ENCODE measurements at places on chromosomes 11 and 22.
A peak's percentile ranks its signal among the peaks of the same experiment; 100 is the strongest.

GRCh38 chr22:47034076-47034808 lies 271.8 kb downstream of the TBC1D22A start:
- DNase-seq: no peak

DNA sequence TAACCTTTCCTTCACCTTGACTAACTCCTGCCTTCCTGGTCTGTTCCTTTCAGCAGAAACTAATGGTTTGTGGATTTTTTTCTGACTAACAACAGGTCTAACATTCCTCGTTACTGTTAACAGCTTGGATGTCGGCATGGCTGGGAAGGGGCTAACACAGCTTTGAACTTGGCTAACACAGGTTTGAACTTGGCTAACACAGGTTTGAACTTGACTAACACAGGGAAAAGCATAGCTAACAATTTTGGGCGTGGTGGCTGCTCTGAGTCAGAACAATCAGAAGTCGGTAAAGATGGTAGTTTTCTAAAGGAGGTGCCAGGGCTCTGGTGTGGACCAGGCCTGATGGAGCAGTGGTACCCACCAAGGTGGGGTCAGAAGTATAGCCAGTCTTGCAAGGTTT lies 16.1 kb downstream of the MIAT start:
- no peak for DNase-seq

DNA sequence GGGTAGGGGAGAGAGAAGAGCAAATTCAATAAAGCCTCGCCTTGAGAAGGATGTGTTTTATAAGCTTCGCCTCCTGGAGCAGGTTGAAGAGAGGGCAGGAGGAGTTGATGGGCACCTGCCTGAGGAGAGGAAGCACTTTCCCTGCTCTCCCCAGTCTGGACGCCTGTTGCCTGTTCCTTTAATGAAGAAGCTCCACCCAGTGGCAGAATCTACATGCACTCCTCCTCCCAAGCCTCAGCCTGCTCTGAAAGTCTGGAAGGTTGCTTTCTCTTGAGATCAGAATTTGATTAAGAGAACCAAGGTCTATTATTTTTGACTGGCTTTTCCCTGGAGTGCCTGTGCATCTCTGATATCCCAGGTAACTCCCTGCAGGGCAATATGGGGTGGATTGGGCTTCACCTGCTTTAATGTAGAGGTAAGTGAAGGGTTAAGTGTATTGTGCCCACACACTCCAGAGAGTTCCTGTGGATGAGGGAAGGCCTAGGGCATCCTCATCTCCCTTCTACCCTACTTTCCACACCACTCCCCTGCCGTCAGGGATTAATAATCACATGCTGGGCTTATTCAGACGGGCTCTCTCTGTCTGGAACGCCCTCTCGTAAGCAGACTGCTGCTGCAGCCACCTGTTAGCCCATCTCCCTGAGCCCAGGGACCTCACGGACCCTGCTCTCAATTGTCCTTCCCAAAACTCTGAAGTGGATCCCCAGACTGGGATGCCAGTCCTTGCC lies 22.3 kb downstream of the NTM start:
- DNase-seq: peak; percentile 77

GRCh38 chr11:104175769-104176168 lies 11.8 kb upstream of the PDGFD start:
- no peak for DNase-seq

DNA sequence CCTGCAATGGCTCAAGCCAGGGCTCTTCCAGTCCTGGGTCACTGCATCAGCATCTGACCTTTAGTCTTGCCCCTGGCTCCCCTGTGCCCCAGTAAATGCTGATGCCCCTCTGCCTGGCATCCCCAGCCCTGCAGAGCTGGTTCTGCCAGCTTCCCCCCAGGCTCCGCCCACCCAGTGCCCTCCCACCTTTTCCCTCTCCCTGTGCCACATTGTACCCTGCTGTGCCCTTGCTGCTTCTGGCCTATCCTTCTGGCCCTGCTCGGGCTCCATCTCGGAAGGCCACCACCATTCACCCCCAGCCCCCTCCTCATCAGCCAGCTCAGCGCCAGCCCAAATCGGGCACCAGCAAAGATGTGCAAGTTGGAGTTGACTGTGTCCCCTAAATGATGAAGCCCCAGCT lies 7.4 kb downstream of the CAPN5 start:
- DNase-seq: no peak

DNA sequence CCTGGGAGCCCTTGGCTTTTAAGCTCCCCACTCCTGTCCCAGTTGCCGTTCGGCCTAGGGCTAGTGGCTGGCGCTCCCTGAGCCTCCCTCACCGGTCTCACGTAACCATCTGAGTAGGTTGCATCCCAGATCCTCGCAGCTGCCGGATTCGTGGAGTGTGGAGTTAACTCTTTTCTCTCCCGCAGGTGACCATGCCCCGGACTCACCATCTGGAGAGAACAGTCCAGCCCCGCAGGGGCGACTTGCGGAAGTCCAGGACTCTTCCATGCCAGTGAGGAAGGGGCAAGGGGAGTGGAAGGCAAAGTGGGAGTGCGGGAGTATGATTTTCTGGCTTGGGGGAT lies 902 bp downstream of the MUS81 start:
- no peak for DNase-seq

DNA sequence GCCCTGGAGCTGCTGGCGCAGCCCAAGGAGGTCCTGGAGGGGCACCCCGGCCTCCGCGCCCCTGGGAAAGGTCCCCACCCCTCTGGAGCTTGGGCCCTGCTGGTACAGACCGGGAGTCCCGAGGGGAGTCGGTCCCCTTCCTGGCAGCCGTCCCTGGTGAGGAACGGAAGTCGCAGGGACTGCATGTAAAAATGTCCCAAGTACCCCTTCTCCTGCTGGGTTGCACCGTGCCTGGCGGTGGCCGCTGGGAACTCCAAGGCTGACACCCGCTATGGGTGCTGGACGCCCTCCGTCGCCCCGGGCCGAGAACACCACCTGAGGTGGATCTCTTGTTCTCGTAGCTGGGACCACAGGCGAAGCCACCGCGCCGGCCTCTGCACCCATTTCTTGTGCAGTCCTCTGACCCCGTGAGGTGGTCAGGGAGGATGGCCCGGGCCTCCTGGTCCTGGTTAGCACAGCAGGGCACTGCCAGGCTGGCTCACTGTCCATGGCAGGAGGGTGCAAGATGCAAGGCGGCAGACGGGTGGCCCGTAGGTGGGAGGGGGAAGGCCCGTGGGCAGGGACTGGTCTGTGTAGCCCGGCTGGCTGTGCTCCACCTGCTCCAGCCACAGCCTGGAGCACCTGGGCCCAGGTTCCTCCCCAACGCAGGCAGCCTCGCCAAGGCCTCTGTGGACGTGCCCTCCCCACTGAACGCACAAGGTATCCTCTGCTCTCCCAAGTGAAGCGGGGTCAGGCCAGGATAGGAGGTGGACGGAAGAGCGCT lies 165.2 kb downstream of the IGLL1 start:
- no peak for DNase-seq

DNA sequence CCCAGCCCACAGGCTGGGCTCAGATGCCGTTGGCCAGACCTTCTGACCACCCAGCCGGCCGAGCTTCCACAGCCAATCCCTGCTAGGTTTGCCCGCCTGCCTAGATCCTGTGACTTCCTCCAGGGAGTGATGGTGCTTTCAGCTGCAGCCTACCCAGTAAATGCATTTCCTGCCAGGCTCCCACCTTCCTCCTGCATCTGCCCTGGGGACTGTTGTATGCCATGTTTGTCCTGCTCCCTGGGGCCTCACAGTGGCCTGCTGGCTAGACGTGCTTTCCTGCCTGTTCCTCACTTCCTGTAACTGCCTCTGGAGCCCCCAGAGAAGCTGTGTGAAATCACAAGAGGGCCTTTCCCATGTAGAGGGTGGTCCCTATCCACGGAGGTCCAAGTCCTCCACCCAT lies 86.2 kb downstream of the GALNT18 start:
- DNase-seq: no peak

DNA sequence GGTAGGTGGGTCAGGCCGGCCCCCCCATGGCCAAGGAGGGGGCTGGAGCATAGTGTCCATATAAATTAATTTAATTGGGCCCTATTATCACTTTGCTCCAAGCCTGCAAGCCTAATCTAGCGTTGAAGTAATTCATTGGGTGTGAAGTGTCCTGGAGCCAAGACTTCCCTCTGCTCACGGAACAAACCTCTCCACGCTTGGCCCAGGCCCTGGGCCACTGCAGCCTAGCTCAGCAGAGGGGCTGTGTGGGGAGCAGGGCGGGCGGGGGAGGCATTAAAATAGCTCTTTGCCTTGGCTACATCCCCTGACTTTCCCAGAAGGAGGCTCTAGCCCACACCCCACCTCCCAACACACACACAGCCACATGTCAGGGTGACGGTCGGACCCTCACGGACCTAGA lies 73.5 kb downstream of the THAP12 start:
- no peak for DNase-seq

- no peak for DNase-seq
Observed at GRCh38 chr22:46119729-46120419, 30.5 kb upstream of the PPARA start.

- no peak for DNase-seq
Observed at GRCh38 chr11:92775003-92775676, 194.3 kb upstream of the MTNR1B start.

DNA sequence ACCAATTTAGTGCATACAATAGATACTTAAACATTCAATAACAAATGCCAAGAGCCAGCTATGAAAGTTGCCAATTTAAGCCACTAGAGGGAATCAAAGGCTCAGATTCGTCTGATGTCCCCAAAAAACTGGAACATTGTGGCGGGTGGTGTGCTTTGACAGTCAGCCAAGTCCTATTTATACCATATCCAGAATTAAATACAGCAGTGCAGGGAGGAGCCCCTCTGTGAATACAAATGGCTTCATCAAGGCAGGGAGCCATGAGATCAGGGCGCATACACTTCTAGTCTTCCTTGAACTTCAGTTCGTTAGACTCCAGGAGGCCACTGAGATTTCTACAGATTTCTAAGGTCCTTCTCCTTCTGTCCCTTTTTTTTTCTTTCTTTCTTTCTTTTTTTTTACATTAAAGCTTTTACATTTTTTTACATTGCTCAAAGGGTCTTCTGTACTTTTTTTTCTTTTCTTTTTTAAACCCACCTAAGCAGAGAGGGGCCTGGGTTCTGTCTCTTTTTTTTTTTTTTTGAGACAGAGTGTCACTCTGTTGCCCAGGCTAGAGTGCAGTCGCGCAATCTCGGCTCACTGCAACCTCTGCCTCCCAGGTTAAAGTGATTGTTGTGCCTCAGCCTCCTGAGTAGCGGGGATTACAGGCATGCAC lies 41.5 kb upstream of the HSPA8 start:
- peak; percentile 61 for DNase-seq

DNA sequence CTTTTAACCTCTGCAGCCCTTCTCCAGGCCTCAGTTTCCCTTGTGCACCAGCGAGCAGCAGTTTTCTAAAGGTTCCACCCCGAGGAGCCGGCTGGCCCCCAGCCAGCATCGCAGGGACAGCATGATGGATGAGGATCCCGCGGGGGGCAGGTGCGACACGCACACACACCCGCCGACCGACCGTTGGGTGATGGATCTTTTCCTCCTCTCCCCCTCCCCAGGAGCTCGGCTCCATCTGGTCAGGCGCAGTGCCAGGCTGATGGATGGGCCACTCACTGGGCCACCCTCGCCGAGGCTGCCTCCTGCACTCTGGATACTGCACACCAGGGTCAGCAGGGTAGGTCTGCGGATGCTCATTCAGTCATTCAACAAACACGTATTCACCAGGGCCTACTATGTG lies 12.8 kb upstream of the CABP7 start:
- peak; percentile 86 for DNase-seq

- DNase-seq: no peak
Observed at GRCh38 chr22:45205276-45205925, 35.3 kb downstream of the KIAA0930 start.

DNA sequence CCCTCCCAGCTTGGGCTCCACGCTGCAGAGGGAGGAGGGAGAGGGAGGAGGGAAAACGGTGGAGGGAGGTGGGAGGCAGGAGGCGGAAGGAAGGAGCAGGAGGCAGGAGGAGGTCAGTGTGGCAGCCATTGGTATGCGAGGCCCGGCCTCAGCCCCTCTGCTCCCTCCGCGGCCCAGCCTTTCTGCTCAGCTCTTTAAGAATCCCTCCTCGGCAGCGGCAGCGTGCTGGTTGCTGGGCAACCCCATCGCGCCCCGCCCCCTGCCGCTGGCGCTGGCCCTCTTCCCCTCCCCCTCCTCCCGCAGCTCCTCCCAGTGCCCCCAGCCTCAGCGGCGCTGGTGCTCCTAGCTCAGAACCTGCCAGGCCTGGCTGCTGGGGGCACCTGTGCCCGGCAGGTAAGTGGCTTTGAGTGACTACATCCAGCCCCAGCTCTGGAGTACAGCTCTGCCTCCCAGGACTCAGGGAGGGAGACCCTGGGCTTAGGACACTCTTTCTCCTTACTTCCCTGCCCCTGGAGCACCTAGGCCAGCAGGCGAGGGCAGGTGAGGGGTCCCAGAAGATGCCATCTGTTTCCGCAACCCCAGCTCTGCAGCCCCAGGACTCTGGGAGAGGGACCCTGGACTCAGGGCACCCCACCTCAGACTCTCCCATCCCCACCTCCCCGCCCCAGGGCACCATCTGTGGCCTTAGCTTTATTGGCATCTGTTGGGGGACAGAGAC lies 7.2 kb upstream of the FLRT1 start:
- no peak for DNase-seq

GRCh38 chr22:49025791-49026493 lies 801.7 kb downstream of the BRD1 start:
- no peak for DNase-seq

GRCh38 chr22:25729016-25729995 lies 12.7 kb upstream of the MYO18B start:
- DNase-seq: no peak

DNA sequence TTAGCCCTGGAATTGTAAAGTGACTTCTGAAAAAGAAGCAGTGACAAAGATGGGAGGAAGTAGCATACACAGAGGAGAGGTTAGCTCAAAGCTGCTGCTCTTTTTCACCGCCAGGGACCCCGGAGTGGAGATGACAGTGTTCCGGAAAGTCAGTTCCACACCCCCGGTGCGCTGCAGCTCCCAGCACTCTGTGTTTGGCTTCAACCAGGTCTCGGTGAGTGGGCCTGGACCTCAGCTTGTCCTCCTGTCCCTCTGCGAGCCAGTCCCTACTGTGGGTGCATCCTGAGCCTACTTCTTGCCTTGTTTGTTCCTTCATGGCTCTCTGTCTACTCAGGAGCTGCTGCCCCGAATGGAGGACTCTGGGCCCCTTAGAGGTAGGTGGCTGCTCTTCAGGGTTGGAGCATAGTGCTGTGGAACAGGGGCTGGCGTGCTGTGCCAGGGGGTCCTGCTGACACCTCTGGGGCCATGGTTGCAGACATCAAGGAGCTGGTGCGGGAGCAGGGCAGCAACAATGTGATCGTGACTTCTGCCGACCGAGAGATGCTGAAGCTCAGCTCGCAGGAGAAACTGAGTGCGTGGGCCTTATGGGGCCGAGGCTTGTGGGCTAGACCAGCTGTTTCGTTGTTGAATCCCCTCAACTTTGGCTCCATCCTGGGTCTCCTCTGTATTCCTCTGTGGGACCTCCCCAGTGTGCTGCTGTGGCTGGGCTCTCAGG lies 1.7 kb downstream of the PCNX3 start:
- DNase-seq: no peak

Data from NCI-H524 (cell line).